ENCODE measurements at places on chromosomes 1 and 21. TPM values are rescaled to one million over a fixed set of nuclear protein-coding genes. Genes with fewer than 3 reads are reported as not detected.
A peak's percentile ranks its signal among the peaks of the same experiment; 100 is the strongest.

Gene AIM2
- 1.1 TPM for total RNA-seq

Gene ADGRL2
- total RNA-seq, result 80.2 TPM

Gene GNAT2
- 0.14 TPM for total RNA-seq

Gene RGS5
- 21.6 TPM for total RNA-seq

Gene FCER1A
- not detected for total RNA-seq

Gene VHLL
- total RNA-seq, result not detected

Gene ARHGEF10L
- 34.4 TPM for total RNA-seq

Gene STPG1
- 9.9 TPM for total RNA-seq

Gene OR2T11
- total RNA-seq, result not detected

- no peak for DNase-seq
Observed at GRCh38 chr1:96927125-96927524, 205.5 kb downstream of the PTBP2 start.

DNA sequence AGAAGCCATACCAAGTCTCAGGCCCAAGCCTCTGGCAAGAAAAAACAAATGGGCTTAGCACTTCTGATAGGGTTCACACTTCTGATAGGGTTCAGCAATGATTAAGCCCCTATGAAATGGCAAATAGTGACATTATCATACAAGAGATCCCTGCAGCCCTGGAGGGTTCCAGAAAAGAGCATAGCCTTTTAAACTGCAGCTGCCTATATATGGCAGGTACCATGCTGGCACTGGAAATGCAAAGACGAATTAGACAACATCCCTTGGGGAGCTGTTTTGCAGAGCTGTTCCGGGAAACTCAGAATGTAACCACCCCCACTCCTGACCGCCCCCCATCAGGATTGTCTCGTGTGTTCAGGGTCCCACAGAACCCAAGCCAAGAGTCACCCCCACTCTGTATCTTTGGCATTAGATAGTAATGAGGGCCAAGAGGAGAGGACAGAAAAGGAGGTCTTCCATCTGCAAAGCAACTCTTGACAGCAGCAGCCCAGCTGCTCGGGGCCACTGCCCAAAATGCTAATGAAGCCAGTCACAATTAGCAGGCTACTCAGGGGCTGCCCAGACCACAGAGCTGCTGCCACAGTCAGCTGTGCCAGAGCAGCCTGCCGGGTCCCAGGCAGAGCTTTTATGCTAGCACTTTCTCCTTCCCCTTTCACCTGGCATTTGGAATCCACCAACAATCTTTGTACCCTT lies 50.9 kb downstream of the ITPKB start:
- DNase-seq, result peak; percentile 46

DNA sequence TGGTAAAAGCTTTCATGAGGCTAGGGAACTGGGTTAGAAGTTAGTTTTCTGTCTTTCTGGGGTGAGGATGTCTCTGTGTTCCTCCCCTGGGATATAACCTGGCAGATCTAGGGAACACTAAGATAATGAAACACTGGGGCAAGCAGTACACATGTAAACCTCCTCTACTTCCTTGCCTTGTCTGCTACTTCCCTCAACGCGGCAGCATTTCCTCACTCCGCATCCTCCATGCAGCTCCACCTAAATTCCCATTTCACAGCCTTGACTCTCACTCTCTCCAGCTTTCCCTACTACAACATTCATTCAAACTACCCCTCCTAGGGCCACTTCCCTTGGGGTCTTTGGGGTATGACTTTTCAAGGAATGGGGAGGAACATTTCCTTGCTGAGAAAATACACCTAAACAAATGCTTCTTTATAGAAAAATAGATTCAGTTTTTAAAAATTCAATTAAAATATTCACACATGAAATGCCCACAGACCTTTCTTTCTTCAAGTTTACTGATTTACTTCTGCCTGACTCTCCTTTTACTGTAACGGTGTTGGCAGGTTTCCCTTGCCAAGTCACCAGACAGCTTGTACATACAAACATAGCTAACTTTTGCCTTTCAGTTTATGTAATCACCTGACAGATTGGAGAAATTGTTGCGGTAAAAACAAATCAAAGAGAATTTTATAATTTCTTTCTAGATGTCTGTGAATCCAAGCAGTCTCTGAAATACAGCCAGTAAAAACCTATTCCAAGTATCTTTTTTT lies 90.1 kb downstream of the TNFSF18 start:
- no peak for DNase-seq

- peak; percentile 86 for DNase-seq
Observed at GRCh38 chr21:45478115-45478801, 64.0 kb downstream of the SLC19A1 start.

DNA sequence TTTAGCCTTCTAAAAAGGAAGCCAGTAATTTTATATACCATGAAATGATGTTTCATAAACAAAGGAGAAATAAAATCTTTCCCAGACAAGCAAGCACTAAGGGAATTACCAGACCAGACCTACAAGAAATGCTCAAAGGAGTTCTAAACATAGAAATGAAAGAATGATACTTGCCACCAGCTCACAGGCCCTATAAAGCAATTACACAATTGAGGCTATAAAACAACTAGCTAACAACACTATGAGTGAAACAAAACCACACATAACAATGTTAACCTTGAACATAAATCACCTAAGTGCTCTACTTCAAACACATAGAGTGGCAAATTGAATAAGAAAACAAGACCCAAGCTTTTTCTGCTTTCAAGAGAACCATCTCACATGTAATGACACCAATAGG lies 123.8 kb downstream of the BARHL2 start:
- DNase-seq, result no peak

- DNase-seq, result no peak
Observed at GRCh38 chr1:90557706-90558105, 159.4 kb downstream of the BARHL2 start.

GRCh38 chr1:15799004-15799867 lies 8.2 kb downstream of the UQCRHL start:
- no peak for DNase-seq

GRCh38 chr21:38742580-38743260 lies 63.0 kb upstream of the ETS2 start:
- DNase-seq, result no peak

- DNase-seq, result no peak
Observed at GRCh38 chr1:8473121-8473875, 155.4 kb downstream of the SLC45A1 start.

Measured in WTC11 (cell line).